Metanephros (tissue), 2 donors: ENCODE measurements at places on chromosomes 1 and 21. TPM values are rescaled to one million over a fixed set of nuclear protein-coding genes. Genes with fewer than 3 reads are reported as not detected.

The TSPAN1 gene
- 34.1 TPM for total RNA-seq

The CDA gene
- 4.3 TPM for total RNA-seq

The LENEP gene
- not detected for total RNA-seq

The PGD gene
- total RNA-seq = 83.0 TPM

The IRF6 gene
- 16.0 TPM for total RNA-seq

The MROH7 gene
- 7.9 TPM for total RNA-seq

The CYP4A11 gene
- total RNA-seq = 22.1 TPM

The SPRR2A gene
- total RNA-seq = not detected

The IGSF9 gene
- 5.8 TPM for total RNA-seq

The C1orf185 gene
- total RNA-seq = not detected

The LHX8 gene
- not detected for total RNA-seq

The SERPINC1 gene
- not detected for total RNA-seq

The PLA2G2F gene
- 0.18 TPM for total RNA-seq

The ENAH gene
- total RNA-seq = 30.5 TPM

The LMNA gene
- total RNA-seq = 182 TPM

The TCEANC2 gene
- 6.7 TPM for total RNA-seq

The ATP5PF gene
- 88.6 TPM for total RNA-seq

The C1orf87 gene
- 0.06 TPM for total RNA-seq

The BGLAP gene
- total RNA-seq = 2.1 TPM
